ENCODE measurements at places on chromosomes 12 and 14.

GRCh38 chr14:73007835-73008234 lies 19.1 kb downstream of the ZFYVE1 start:
- no peak for DNase-seq

GRCh38 chr14:77222546-77223225 lies 41.1 kb downstream of the TMEM63C start:
- no peak for DNase-seq

DNA sequence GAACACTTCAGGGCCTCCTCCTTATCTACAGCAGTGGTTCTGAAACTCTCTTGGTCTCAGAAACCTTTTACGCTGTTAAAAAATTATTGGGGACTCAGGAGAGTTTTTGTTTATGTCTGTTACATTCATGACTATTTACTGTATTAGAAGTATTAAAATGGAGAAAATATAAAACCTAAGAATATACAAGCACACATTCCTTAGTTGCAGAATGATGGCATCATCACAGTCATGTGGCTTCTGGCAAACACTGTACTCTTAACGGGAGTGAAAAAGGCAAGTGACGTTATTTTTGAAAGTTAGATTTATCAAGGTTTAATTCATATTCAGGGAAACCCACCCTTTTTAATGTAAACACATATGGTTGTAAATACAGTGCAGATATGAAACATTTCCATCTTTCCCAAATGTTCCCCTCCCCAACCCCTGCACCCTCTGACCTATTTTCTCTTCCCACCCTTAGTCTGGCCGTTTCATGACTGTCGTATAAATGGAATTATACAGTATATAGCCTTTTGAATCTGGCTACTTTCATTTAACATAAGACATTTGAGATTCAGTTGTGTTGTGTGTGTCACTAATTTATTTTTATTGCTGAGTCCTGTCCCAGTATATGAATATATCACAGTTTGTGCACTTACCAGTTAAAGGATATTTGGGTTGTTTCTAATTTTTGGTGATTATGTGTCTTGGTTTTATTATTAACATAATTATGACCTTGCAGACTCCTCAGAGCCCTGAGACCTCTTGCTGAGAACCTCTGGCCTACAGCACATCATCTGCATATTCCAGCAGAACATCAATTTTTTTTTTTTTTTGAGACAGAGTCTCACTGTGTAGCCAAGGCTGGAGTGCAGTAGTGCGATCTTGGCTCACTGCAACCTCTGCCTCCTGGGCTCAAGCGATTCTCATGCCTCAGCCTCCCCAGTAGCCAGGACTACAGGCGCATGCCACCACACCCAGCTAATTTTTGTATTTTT lies 457.0 kb downstream of the PCNX1 start:
- no peak for DNase-seq

GRCh38 chr12:49255857-49256637 lies 8.8 kb upstream of the TUBA1C start:
- DNase-seq: no peak

GRCh38 chr14:53509276-53510244 lies 356.4 kb upstream of the DDHD1 start:
- peak; percentile 72 for DNase-seq

GRCh38 chr14:37595809-37596621 lies 586 bp downstream of the TTC6 start:
- no peak for DNase-seq

DNA sequence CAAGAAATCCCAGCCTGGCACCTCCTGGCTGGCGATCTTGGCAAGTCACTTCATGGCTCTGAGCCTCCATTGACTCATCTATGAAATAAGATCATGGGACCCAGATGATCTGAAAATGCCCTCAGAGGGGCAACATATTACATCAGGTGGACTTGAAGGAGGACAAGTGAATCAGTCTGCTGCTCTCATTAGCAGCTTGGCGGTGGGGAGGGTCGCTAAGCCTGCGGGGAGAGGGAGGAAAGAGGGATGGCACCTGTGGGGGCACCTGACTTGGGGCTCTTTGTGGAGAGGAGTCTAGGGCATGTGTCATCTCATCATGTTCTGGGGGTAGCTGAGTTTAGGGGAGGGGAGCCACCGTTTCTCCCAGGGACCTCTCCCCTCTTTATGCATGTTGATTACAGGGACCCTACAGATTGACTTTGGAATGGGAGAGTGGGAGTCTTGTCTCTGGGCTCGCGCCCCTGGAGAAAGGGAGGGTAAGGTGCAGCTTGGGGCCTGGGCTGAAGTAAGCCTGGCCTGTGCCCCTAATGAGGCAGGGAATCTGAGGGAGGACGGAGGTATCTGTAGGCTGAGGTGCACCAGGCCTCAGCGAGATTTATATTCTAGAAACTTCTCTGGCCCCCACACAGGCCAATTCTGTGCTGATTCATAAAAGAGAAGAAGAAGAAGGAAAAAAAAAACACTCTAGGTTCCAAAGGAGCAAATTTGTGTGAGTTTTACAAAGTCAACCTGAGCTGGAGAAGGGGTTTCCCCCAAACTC lies 29.3 kb upstream of the BATF start:
- peak; percentile 48 for DNase-seq

GRCh38 chr14:74469548-74470518 lies 23.3 kb downstream of the NPC2 start:
- no peak for DNase-seq

DNA sequence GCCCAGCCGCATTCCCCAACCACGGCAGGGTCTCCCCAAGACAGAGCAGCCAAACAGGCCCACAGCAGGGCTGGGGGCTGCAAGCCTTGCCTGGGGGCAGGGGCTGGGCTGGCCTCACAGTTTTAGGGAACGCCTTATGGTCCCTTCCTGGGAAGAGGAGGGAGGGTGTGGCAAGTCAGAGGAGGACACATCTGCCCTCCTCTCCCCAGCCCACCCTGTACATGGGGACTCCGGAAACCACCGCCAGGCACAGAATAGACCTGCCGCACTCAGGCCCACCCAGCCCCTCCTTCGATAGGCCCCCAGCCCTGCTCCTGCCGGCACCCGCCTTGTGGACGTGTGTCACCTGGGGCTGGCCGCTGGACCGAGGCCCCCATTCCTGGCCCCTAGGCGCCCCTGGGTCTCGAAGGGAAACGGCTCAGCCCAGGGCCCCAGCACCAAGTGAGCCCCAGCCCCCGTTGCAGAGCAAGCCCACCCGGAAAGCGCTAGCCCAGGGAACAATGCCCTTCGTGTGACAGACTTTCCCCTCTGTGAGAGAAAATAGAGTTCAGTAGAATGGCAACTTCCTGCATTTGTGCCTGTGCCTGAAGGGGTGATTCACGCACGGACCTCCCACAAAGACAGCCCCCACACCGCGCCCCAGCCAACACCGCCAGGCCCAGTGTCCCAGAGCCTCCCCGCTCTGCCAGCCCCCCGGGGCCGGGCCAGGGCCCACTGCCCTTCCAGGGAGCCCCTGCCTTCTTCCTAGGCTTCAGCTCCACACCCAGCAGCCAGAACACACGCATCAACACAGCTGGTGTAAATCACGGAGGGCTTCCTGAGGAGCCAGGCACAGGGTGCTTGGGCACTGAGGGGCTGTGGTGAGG lies 12.0 kb upstream of the NUDT14 start:
- DNase-seq: no peak

DNA sequence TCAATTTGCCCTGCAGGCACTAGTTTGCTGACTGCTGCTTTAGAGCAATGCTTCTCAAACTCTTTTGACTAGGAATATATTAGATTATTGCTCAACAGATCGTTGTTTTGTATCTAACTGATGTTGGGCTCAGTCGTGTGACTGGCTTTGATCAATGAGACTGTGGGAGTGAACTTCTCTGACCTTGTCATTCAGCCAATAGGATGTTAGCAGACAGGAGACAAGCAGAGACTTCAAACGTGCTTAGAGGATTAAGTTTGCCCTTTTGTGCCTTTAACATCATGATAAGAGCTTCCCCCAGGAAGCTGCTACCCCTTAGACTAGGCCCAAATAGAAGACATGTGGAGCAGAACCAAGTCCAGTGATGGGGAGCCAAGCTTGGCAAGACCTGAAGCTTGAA lies 76.7 kb upstream of the ELK3 start:
- DNase-seq: no peak

- DNase-seq: no peak
These were observed 574 bp downstream of the WNK1 start for GRCh38 chr12:752695-753610.

GRCh38 chr12:69269736-69270135 lies 30.4 kb downstream of the CPSF6 start:
- no peak for DNase-seq

- DNase-seq: no peak
These were observed 41.3 kb upstream of the TESC start for GRCh38 chr12:117140397-117141096.

DNA sequence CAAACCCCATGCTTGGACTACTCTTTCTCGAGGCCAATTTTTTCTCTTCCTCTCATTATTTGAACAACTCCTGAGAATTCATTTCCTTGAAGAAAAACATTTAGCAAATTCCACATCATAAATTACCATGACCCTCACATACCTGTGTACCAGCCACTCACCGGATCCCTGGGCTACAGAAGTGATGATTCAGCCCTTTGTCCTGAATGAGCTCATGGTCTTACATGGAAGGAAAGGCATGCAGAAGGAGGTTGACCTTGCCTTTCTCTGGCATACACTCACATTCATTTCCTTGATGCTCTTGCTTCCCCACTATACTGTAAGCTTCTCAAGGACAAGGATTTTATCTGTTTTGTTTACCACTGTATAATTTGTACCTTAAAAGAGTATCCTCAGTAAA lies 191.5 kb downstream of the SLC5A8 start:
- no peak for DNase-seq

DNA sequence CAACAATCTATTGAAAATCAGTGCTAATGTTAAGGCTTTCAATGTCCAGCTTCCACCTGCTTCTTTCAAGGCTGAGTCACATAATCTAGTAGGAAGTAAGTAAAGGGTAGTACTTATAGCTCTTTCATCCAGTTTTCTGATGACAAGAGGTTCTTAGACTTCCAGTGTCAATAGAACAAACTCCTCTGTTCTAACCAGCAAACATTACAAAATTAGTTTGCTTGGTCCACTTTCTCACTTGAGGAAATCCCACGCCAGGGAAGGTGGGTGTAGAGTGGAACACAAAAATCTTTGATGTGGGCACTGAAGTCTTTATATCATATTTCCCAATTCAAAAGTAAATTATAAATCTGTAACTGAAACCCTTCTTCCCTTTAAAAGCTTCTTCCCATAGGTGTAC lies 2.6 kb downstream of the NPC2 start:
- DNase-seq: no peak

- DNase-seq: peak; percentile 84
These were observed 8.6 kb upstream of the ASB2 start for GRCh38 chr14:93984987-93985410.

DNA sequence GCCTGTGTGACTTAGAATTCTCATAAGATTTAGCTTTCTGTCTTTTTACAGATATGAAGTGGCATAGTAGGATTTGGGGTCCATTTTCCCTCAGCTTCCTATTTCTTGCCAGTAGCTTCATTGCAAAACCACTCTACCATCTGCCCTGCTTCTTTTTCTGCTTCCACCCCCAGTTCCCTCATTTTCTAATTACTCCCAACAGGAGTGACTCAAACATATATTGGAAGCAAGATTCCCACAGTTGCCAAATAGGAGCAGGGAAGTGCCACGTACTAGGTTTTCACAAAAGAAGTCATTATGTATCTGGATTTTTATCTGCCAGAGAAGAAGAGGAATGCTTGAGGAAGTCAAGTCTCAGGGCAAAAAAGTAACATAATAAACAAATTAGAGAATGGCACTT lies 64.1 kb downstream of the ANO4 start:
- no peak for DNase-seq

DNA sequence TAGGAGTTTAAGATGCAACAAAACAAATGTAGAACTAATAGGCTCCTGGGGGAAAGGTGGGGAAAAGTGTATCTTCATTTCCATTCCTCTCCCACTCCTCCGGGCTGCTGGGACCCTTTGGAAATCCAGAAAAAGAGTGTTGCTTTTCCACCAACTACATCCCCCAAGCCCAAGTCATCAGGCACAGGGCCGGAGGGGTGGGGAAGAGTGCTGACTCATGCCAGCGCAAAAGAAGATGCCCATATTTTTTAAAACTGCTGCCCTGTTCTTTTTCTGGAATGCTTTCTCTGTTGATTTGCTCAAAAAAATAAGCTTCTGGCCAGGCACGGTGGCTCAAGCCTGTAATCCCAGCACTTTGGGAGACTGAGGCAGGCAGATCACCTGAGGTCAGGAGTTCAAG lies 70.9 kb downstream of the TBK1 start:
- DNase-seq: no peak

DNA sequence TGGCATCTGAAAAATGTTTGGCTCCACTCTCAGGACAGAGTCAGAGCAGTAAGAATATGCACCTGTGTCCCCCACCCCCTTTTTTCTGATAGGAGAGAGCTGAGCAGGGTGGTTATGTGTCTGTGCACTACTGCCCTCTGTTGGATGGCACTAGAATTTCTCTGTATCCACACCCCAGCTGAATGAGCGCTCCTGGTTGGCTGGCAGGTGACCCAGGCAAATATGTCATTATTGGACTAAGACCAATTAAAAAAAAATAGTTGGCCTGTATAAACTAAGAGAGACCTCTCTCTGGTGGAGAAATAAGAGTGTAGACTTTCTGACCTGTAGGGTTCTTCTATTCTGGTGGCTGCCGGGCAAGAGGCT lies 107.0 kb downstream of the PTCSC3 start:
- DNase-seq: no peak

DNA sequence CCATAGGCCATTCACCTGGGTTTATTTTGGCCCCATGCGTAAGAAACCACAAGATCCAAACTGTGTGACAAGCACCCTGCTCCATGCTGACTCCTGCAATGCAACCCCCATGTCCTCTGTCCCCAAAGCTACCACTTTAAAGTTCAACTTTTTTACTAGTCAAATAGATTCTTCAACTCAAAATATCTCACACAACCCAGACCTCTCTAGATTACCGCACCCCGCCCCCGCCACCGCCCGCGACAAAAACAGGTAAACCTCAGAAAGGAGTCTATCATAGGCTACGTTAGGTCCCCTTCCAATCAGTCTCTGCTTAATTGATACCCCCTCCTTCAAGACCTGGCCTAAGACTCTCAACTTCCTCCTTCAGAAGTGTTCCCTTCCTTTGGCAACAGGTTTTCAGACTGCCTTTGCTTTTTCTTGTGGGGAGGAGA lies 2.2 kb downstream of the ZFP36L1 start:
- DNase-seq: no peak
